ENCODE measurements at places on chromosomes 7 and 10.

- DNase-seq, result no peak
These were observed 158.2 kb downstream of the SRPK2 start for GRCh38 chr7:105230486-105230885.

- DNase-seq, result no peak
These were observed 145.4 kb downstream of the NEURL1 start for GRCh38 chr10:103638948-103639347.

GRCh38 chr7:16561943-16562342 lies 35.3 kb downstream of the LRRC72 start:
- DNase-seq, result no peak

DNA sequence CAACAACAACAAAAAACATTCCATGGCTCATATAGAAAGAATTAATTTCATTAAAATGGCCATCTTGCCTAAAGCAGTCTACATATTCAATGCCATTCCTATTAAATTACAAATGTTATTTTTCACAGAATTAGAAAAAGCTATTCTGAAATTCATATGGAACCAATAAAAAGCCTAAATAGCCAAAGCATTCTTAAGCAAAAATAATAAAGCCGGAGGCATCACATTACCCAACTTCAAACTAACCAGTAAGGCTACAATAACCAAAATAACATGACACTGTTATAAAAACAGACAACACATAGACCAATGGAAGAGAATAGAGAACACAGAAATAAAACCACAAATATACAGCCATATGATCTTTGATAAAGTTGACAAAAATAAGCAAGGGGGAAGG lies 330.4 kb downstream of the KIF20B start:
- no peak for DNase-seq

- DNase-seq, result no peak
These were observed 298.6 kb downstream of the PRPF18 start for GRCh38 chr10:13885238-13885990.

DNA sequence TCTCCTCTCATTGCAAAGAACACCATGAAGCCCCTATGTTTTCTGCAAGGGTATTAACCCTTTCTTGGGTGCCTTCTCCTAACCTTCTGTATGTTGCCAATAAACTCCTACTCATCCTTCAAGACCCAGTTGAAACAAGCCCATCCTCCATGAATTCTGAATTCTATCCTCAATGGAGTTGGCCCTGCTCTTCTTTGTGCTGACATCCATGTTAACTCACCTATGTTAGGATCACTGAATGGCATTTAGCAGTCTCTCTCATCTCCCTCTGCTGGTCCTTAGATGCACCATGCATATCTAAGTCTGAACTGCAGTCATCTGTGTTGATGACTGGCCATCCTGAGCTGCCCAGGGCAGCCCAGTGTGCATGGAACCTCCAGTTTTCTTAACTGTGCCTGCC lies 129.8 kb downstream of the BUB3 start:
- DNase-seq, result no peak

DNA sequence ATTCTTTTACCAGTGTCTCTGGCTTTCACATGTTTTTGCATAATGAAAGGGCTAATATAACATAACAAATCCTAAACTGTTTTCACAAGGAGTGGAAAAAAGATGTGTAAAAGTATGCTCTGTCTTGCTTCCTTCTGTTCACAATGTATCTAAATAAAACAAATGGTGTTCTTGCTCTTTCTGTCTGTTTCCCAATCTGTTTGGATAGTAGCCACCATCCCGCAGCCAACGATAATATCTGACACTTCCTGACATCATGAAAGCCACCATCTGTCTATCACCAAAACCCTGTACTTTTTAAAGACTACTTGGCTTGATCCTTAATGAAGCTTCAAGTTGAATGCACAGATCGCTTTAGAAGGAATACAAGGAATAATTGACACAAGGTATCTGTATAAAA lies 246.2 kb downstream of the ETV1 start:
- DNase-seq, result no peak

DNA sequence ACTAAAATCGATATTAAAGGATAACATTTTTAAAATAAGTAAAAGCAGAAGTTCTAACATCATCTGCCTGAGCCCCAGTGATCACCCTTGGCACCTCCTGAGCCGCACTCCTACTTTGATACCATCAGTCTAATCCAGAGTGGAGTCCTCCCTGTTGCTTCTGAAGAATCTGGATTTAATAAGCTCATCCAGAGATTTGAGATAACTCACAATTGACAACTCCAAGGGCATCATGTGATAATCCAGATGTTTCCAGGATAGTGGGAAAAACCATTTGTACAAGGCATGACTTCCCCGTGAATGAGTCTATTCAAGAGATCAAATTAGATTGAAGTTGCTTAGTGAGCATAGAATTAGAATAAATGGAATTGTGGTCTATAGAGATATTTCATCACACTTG lies 475.8 kb upstream of the C7orf33 start:
- no peak for DNase-seq

DNA sequence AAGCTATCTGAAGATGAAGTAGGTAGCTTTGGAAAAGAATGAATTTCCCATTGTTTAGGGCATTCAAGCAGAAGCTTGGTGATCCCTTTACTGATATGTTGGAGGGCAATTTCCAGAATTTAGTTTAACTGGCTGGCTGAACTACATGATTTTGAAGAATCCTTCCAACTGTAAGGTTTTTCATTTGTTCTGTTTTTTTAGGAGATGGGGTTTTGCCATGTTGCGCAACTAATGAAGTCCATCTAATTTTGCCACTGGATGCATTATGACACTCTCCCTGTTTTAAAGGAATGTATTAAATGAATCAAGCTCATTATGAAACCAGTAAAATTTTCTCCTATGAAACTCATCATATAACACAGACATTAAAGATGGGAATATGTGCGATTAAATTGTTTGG lies 6.1 kb upstream of the DDX50 start:
- no peak for DNase-seq

GRCh38 chr10:22285130-22285529 lies 31.1 kb upstream of the COMMD3 start:
- DNase-seq, result no peak
